ENCODE measurements at places on chromosomes 11 and 22. TPM values are rescaled to one million over a fixed set of nuclear protein-coding genes. Genes with fewer than 3 reads are reported as not detected.

PDHX gene
- total RNA-seq = 44.7 TPM

RELT gene
- 10.7 TPM for total RNA-seq

CASP5 gene
- not detected for total RNA-seq

MMP13 gene
- total RNA-seq = not detected

ZNF215 gene
- 2.6 TPM for total RNA-seq

SCGB1C1 gene
- total RNA-seq = not detected

- H3K4me3 ChIP-seq = no peak overlapping the region
- no peak overlapping the region for H3K27ac ChIP-seq
- H3K27me3 ChIP-seq = no peaks in the 10 kb centered on the region
- DNase-seq = no peak
- peaks cover 26% of the 10 kb centered on the region for H3K36me3 ChIP-seq
- H3K4me1 ChIP-seq = no peaks in the 10 kb centered on the region
Observed at GRCh38 chr22:31806751-31807150, 52.9 kb downstream of the DEPDC5 start.

DNA sequence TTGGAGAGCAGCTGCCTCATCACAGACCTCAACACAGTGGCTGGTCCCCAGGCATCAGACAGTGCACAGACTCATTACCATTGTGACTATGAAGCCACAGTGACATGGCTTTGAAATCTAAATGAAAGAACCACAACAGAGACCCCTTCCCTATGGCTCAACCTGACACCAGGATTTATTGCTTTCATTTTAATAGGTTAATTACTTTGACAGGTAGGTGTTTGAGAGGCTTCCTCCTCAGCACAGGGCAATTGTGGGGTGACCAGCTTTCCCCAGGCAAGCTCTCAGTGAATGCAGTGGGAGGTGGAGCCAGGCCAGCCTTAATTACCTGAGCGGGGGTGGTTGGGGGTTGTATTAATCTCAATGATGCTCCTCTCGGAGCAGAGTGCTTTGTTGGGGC, 102.3 kb downstream of the CHST1 start:
- no peak overlapping the region for H3K27ac ChIP-seq
- H3K4me3 ChIP-seq = no peak overlapping the region
- DNase-seq = no peak
- no peaks in the 10 kb centered on the region for H3K36me3 ChIP-seq
- peaks cover 79% of the 10 kb centered on the region for H3K27me3 ChIP-seq

- DNase-seq = no peak
- H3K27me3 ChIP-seq = no peaks in the 10 kb centered on the region
- H3K4me1 ChIP-seq = no peaks in the 10 kb centered on the region
Observed at GRCh38 chr22:44256085-44256484, 56.7 kb downstream of the SHISAL1 start.

Measured in PC-9 (cell line).